ENCODE measurements at places on chromosomes 1 and 21.
A peak's percentile ranks its signal among the peaks of the same experiment; 100 is the strongest.

DNA sequence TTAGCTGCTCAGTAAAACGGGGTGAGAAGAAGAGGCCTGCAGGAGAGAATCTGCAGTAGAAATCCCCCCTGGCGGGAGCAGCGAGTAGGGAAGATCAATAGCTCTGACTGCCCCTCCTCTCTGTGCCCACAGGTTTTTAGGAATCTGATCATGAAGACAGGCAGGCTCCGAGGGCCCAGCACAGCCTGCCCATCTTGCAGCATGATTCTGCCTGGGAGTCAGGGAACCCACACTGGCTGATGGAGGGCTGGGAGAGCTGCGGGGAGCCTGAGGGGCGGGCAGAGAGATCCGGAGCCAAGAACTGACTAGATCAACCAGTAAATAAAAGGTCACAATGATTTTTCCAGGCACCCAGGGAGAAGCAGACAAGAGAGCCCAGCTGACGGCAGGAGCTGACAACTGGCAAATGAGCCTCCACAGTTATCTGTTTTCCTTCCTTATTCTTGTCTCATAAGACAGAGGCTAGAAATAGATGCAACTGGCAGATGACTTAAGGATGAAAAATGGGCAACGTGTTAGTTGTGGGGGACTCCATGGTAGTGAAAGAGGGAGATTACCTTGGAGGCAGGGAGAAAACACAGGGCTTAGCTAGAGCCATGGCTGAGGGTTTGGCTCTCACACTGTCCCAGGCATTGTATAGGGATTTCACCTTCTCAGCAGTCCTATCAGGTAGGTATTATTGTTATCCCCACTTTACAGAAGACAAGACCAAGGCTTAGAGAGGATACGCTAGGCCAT lies 116.2 kb downstream of the PLXNA2 start:
- no peak for DNase-seq

GRCh38 chr1:26739329-26739914 lies 43.6 kb downstream of the ARID1A start:
- peak; percentile 73 for DNase-seq

DNA sequence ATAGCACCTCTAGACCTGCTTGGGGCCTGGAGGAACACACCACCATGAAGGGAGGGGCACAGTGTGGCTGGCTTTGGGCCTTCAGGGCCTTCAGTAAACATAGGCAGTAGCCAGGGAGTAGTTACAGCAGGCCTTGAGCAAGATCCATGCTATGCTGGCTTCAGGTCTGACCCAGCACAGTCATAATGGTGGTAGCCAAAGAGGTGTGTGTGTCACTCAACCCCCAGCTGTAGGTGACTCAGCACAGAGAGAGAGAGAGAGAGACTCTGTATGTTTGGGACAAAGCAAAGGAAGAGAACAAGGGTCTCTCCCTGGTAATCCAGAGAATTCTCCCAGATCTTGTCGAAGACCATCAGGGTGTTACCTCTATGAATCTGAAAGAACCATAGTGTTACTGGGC lies 250.5 kb upstream of the PKN2 start:
- no peak for DNase-seq

DNA sequence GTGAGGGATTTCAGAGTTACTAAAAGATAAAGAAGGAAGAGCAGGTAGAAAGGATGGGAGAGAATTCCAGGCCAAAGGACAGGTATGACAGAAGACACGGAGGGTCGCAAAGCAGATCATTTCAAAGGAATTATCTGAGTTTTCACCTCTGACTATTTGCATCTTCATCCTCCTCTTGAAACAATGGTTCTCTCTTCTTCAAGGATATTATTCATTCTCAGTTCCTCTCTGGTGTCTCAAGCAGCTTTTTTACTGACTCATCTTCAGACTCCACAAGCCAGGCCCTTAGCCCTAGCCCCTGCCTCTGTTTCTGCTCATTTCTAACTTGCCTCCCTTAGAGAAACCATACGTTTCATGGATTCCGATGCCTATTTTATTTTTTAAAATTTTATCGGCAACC lies 15.0 kb downstream of the DDX59 start:
- DNase-seq, result no peak

DNA sequence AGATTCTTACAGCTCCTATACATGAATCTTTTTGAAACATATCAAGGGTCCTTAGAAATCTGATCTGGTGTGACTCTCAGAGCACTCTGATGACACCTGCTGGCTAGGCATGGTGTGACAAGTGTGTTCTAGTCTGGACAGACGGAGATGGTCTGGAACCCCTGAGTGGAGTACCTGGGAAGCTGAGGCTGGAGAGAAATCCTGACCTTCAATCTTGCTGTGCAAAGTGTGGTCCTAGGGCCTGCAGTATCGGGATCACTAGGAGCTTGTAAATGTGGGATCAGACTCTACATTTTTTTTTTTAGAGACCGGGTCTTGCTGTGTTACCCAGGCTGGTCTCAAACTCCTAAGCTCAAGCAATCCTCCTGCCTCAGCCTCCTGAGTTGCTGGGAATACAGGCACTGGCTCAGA lies 78.6 kb upstream of the SOD1 start:
- peak; percentile 93 for DNase-seq

DNA sequence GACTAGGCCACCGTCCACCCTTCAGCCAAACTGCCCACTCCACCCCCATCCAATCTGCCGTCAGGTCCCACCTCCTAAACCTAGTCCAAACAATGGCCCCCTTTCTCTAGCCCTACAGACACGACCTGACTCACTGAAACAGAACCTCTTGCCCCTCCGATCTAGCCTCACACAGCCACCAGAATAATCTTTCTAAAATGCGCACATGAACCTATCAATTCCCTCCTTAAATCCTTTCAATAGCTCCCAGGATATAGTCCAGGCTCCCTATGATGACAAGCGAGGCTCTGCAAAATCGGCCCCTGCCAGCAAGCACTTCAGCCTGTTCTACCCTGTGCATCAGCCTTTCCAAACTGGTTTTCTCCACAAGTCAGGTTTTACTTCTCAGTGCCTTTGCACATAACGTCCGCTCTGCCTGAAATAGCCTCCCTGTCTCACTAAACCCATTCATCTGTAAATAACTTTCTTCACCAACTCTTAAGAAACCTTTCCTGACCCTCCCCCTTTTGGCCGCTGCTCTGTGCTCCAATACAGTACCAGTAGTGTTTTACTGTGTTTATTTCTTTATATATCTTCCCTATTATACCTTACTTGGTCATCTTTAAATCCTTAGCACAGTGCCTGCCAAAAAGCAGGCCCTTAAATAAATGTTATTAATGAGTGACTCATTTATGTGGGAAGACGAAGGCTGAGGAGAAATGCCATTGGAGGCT lies 9.0 kb upstream of the CDC20 start:
- no peak for DNase-seq

DNA sequence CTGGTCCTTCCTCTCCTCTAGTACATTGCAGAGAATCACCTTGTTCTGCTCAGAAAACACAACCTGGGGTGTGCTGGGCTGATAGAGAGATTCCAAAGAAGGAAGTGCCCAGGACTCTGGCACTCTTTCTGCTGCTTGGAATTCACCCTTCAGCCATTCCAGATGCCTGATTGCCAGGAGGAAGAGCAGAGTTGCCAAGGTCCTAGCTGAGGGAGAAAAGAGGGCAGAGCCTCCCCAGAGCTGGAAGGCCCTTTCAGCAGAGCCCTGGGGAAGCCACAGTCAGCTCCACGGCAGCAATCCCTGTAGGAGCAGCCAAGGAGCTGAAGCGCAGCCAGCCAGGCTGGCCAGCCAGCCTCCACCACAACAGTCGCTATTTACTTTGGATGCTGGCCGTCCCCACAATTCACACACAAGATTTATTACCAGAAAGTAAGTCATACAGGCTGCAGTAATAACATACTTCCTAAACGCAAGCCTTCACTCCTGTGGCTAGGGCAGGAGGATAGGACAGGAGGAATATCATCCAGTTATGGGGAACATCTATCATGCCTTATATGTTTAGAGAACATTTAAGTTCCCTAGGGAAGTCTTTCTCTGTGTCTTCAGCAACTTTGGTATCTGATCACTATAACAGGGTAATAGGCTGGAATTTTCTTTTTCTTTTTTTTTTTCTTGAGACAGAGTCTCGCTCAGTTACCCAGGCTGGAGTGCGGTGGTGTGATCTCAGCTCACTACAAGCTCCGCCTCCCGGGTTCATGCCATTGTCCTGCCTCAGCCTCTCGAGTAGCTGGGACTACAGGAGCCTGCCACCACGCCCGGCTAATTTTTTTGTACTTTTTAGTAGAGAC lies 36.6 kb upstream of the SLC44A3 start:
- no peak for DNase-seq

- no peak for DNase-seq
These were observed 220.6 kb upstream of the PKN2 start for GRCh38 chr1:88463401-88463985.

GRCh38 chr1:7447093-7447492 lies 324.0 kb upstream of the VAMP3 start:
- no peak for DNase-seq

DNA sequence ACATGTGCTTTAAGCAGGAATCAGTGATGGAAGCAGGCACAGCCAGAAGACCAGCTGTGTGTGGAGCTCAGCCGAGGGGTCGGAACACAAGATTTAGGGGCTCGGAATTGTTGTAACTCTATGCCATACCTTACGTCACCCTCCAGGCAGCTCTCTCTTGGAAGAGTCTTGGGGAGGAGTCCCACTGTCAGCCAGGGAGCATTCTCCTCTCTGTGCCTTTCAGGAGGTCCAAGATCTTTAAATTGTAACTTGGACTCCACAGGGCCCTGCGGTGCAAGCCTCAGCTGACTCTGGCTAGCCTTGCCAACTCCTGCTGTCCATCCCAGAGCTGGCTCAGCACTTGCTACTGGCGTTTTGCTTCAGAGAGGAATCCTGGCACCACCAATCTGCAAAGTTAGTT lies 26.4 kb upstream of the ROR1 start:
- DNase-seq, result no peak

DNA sequence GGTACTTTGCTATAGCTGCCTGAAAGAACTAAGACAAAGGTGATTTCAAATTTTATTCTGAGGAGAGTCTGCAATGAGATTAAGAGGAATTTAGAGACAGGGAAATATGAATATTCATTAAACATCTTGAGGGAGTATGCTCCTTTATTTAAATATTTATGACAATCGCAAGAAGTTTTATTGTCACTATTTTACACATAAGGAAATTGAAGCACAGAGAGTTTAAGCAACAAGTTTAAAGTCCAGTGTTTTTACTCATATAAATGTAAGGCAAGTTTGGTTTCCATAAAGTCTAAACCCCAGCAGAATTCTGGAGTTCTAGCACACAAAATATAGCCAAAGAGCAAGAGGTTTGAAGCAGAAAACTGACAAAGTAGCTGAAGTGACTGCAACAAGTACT lies 49.3 kb upstream of the SAMSN1 start:
- DNase-seq, result no peak

DNA sequence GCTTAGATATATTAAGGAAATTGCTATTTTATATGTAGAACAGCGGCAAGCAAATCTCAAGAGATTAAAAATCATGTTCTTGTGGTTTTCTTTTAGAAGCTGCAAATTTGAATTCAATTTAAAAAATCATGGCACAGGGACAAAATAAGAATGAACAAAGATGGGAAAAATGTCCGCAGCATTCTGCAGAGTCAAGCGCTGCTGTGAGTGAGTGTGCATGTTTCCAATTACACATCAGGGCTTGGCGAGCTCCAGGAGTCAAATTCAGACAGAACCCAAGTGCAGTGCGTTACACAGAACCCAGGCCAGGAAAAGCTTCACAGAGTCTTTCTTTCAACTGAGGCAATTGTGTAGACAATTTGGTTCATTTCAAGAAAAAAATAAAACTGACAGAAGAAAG lies 33.3 kb upstream of the ERG start:
- DNase-seq, result no peak

DNA sequence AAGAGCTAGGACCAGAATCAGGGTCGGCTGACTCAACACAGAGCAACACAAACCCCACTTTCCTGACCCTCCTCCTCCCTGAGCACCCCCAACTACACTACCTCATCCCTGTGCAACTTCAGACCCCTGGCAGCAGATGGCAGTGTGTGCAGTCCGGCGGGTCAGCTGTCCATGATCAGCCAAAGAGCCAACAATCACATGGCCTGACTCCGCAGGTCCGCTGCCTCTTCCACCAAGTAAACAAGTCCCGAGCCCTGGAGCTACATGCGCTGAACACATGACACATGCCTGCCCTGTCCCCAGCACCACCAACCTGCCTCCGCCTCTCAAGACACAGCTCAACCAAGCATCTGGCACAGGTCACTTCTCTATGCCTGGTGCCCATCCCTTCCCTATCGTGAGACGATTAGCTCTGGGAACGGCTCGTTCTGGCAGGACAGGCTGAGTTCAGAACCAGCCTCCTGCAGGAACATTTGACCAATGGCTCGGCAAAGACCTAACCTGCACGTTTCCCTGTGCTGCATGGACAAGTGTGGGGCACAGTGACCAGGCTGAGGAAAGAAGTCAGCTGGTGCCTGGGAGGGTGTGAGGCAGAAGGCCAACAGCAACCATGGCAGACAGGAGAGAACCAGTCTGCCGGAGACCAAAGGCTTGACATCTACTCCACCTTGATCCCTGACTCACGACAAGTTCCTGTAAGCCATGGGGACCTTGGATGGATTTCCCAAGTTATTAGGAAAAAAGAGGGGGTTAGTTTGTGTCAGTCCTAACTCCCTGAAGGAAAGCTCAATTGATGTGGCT lies 60.3 kb downstream of the CD46 start:
- no peak for DNase-seq

DNA sequence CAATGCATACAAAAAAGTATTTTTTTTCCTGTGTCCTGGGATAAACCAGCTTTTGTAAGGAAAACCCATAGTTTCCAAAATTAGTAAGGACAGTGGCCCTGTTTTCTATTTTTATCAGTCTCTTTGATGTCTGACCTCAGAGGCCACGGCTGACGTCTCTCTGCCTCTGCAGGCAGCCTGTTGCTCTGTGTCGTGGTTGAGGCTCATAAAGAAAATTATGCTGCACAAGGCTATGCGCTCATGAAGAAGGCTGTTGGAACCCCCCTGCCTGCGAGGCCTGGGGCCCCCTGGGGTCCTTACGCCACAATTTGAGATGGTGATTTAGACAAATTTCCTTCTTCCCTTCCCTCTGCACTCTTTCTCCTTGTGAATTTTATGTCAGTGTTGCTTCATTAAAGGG lies 48.9 kb downstream of the AGPAT3 start:
- no peak for DNase-seq

- DNase-seq, result no peak
These were observed 11.9 kb downstream of the SLC41A1 start for GRCh38 chr1:205800981-205801703.

Data from activated CD4-positive, alpha-beta T cell treated with anti-CD3 and anti-CD28 coated beads, Interleukin-2, amount 10 ng/mL, durations not matched to agents 24 days and 14 days (primary cell).